ENCODE measurements at places on chromosomes 5 and 9.

DNA sequence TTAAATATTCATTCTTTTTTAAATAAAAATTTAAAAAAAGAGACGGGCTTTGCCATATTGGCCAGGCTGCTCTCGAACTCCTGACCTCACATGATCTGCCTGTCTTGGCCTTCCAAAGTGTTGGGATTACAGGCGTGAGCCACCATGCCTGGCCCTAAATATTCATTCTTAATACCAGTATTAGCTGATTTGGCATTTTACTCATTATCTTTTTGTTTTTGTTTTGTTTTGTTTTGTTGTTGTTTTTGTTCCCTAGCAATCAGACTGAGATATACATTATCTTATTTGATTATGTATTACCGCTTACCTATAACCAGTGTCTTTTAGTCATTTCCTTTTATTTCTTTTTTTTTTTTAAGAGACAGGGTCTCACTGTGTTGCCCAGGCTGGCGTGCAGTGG, 37.9 kb downstream of the RNF44 start:
- DNase-seq: no peak

GRCh38 chr9:10059044-10059443, 553.8 kb downstream of the PTPRD start:
- DNase-seq: no peak

GRCh38 chr5:153584960-153585359, 94.5 kb downstream of the GRIA1 start:
- no peak for DNase-seq

DNA sequence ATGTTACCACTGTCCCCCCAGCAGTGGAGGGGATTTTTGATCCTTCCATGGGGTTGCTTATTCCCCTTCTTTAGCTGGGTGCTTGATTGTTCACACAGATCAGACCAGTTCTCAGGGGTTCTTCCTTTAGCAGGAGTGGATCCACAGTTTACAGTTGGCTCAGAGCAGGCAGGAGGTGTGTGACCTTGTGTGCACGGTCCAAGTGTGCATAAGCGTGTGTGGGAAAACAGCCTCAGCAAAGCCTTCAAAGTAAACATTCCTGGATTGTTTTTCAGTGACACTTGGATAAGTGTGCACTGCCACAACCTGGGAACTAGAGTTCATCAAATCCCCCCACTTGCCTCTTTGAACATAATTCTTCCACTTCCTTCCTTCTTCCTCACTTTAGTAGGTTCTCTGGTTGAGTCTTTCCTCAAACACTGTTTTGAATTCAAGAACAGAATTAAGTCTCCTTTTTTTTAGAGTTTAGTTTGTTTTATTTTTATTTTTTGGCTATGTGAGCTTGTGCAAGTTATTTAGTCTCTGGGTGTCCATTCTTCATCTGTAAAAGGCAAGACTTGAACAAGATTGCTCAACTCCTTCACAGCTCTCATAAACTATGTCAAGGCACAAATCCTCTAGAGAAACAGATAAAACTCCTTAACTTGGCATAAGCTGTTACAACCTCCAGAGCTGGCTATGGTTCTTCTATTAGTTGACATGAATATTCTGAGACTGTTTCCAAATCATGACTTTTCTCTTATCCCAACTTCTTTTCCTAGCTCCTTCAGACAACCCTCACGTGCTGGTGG, 78.0 kb downstream of the OSMR start:
- no peak for DNase-seq

DNA sequence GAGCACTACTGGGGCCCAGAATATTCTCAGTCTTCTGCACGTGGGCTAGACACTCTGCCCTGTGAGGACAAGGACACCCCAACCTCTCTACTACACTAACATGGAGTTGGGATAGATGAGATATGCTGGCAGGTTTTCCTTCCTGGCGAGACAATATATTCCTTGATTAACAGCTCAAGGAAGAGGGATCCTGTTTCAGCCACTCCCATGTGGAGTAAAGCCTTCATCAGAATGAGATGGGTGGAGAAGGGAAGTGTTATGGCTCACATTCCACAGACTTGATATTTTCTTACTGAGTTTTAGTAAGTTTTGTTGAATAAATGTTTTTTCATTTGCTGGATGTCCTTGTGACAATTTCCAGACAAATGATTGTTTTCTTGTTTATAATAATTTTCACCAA, 1187.6 kb downstream of the CDH12 start:
- no peak for DNase-seq

DNA sequence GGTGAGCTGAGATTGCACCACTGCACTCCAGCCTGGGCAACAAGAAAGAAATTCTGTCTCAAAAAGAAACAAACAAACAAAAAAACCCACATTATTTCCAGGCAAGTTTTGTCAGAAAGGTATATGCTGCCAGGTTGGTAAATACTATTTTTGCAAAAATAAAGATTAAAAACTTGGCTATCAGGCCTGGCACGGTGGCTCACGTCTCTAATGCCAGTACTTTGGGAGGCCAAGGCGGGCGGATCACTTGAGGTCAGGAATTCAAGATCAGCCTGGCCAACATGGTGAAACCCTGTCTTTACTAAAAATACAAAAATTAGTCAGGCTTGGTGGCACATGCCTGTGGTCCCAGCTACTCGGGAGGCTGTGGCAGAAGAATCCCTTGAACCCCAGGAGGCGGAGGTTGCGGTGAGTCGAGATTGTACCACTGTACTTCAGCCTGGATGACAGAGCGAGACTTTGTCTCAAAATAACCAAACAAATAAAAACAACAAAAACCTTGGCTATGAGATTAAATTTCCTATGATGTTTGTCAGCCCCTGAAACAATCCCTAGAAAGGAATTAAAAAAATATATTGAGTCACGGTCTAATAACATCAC, 22.7 kb downstream of the AGXT2 start:
- no peak for DNase-seq

GRCh38 chr9:3865141-3865772, 339.5 kb upstream of the RFX3 start:
- DNase-seq: no peak

All from COR-L47 (cell line).